ENCODE measurements at places on chromosomes 7 and 10.
A peak's percentile ranks its signal among the peaks of the same experiment; 100 is the strongest.

DNA sequence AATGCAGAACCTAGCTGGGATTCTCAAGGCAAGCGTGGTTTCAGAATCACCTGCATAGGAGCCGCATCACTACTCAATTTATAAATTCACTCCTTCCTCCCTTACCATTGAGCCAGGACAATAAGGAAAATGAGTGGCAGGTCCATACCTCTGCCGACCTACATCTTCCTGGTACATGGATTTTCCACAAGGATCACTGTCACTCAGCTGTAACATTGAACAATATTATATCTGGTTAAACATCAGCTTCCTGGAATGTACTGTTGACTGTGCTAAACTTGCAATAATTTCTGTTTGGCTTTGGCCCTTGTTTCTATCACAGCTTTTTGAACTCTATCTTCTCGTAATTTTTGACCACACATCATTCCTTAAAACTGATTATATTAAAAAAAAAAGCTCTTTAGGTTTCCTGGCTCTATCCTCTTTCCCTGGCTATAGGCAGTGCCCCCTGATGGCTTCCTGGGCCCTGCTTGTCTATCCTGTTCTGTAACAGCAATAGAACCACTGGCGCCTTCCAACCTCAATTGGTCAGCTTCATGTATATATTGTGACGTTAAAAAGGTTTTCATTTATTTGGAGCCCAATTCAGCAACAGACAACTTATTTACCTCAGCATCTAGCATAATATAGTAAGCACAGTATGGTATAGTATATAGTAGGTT is 59.2 kb downstream of the RNLS start:
- DNase-seq = no peak

- no peak for DNase-seq
These were observed 86.6 kb upstream of the MACROH2A2 start for GRCh38 chr10:69965919-69966662.

- DNase-seq = peak; percentile 39
These were observed at the start of gene OGDHL for GRCh38 chr10:49761789-49762565. Gene OGDHL (minus strand): TSS chr10:49762323. CDS start chr10:49758592, 3,731 bp downstream.

- DNase-seq = no peak
These were observed 31.1 kb downstream of the SKIDA1 start for GRCh38 chr10:21494191-21495001.

GRCh38 chr7:37256631-37257030 is 192.0 kb downstream of the ELMO1 start:
- no peak for DNase-seq

DNA sequence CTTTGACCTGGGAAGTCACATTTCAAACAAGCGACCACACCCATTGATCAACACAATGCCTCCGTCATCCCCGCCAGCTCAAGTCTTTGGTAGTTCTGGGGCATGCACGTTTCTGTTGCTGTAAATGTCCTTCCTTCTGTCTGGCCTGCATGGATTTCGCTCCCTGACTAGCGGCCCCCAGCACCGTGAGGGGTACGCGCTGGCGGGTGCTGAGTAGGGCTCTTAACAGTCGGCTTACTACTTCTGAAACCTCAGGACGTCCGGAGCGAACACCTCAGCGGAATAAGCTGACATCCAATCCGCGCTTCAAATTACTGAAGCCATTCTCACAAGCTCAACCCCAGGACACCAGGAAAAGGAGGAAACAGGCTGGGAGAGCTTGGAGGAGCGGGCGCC is 505 bp downstream of the NUDCD3 start:
- peak; percentile 2 for DNase-seq

GRCh38 chr7:29194594-29195427 is at the start of gene CHN2:
Gene CHN2 (plus strand): TSS chr7:29194775.
- DNase-seq = no peak

DNA sequence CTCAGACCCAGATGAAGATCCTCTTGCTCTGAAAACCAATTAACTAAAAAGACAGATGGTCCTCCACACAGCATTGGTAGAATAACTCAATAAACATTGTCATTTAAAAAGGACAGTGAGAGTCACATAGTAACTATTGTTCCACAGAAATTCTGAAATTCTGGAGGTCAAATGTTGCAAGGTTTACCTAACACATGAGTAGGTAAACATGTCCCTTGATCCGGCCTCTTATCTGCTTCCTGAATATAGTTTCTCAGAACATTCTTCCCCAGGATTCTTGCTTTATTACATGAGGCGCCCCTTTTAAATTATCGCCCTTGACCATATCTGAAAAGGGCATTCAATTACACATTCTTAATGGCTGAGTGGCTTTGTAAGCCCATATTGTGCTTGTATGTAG is 270.7 kb downstream of the SEMA3D start:
- no peak for DNase-seq

GRCh38 chr7:314853-315252 is 24.9 kb downstream of the FOXL3 start:
- DNase-seq = no peak

DNA sequence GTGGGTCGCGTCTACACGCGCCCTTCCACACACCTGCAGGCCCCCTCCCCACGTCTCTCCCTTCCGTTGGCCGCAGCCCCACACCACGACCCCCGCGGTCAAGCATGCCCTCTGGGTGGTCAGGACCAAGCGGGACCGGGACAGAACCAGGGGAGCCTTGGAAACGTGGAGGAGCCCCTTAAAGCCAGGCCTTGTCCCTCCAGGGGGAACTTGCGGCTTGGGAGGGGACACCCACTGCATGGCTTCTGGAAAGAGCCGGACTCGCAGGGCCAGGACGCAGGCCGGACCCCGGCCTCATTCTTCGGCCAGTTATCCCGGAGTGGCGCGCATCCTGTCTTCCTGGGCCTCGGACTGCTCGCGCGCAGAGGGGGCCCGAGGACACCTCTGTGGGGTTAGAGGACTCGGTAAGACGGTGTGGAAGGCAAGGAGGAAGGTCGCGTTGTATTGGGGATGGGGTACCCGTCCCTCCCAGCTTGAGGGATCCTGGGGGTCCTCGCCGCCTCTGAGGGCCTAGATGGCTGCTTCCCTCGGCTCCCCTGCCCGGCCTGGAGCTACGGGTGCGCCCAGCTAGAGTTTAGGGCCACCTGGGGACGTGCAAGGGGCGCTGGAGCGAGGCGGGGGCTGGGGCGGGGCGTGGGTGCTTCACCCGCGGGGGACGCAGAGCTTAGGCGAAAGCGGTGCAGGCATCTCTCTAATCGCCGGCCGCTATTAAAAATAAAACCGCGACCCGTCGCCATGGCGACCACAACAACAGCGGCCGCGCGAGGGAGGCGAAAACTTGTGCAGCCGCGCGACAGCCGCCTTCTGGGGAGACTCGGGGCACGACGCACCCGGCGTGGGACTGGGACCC is 1.8 kb upstream of the PDGFA start:
- DNase-seq = no peak

GRCh38 chr7:134284952-134285351 is 31.8 kb downstream of the SLC35B4 start:
- no peak for DNase-seq

- DNase-seq = no peak
These were observed 6.1 kb upstream of the GSDME start for GRCh38 chr7:24763303-24763901.

DNA sequence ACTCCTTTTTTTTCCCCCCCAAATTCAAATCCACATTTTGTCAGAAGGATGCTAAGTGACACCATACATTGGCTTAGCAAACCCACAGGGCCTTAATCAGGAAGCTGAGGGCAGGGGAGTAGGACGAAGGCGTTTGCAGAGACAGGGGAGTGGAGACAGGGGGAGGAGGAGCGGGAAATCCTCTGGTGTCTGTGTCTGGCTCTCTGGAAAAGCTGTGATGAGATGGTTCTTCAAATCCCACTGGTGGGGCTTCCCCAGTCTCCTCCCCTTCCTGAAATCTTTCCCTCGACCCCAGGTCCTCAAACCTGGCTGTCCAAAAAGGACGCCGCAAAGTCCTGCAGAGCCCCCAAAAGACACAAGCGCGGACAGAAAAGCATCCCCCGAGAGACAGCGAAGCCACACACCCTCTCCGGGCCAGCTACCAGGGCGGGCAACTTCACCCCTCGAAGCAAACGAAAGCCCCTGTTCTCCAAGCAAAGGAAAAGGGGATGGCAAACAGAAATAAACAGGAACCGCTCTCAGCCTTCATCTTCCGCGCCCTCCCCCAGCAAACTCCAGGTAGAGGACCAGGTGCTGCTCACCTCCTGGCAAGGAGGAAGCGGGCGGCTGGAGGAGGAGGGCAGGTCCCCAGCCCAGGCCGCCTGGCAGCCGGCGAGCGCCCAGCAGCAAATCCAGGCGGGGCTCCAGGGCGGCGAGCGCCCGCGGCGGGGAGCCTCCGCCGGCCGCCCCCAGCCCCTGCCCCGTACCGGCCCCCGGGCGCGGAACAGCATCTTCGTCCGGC is 520 bp downstream of the ELAPOR2 start:
- DNase-seq = no peak

- DNase-seq = peak; percentile 3
These were observed 649 bp downstream of the IDE start for GRCh38 chr10:92573091-92573797.

GRCh38 chr7:27198871-27199801 is 755 bp downstream of the HOXA13 start:
- DNase-seq = no peak

DNA sequence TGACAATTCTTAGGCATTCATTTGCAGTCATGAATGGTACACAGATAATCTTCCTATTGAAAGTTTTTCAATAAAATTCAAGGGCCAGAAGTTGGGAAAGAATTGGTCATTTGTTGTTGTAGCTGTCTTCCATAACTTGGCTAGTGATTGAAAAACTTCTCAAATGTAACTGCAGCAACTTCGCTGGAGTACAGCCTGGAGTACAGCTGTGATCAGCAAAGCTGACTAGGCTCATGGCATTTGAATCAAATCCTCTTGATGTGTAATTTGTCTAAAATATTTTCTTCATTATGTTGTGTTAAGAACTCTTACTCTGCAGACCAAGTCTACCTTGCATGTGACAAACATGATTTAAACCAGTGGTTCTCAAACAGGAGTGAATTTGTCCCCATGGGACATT is 226.5 kb upstream of the STEAP1 start:
- DNase-seq = no peak

DNA sequence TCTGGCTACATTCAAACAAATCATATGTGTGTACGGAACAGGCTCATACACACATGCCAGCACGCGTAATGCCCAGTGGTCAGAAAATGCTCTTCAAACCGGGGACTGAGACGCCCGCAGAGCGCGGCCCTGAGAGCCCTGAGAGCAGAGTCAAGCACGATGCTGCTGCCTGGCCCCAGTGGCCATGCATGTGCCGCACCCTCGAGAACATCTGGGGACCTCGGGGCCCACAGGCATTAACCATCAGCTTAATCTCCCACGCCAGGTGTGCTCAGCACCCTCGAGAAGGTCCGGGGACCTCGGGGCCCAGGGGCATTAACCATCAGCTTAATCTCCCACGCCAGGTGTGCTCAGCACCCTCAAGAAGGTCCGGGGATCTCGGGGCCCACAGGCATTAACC is 163.1 kb downstream of the PTPRN2 start:
- no peak for DNase-seq

GRCh38 chr7:132262160-132262470 is 314.2 kb downstream of the PLXNA4 start:
- no peak for DNase-seq

DNA sequence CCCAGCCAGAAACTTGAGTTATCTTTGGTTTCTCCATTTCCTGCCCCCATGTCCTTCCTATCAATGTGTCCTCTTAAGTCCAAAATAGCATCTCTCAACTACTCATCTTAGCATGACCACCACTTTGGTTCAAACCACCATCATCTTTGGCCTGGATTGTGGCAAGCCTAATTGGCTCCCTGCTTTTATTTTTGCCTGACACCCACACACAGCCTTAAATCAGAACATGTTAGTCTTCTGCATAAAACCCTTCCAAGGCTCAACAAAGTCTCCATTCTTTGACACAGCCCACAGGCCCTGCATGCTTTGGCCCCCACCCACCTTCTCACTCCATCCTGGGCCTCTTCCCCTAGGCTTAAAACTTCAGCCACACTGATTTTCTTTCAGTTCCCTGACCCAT is 2.0 kb upstream of the TSPAN14 start:
- DNase-seq = no peak

DNA sequence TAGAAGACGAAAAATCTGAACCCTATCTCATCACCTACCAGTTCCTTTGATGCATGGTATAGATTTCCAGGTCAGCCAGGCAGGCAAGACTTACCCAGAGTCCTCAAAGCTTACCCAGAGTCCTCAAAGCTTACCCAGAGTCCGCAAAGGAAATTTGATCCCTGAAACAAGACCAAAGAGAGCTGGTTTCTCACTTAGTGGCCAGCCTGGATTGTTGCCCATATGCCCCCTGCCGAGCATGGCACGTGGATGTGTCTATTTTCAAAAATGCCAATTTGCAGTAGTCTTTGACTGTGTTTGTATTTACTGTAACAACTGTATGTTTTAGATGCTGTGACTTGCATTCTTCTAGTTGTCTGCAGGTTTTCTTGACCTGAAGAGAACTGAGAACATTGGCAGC is 120.2 kb upstream of the STARD3NL start:
- no peak for DNase-seq

- no peak for DNase-seq
These were observed 48.4 kb downstream of the MDFIC start for GRCh38 chr7:114970308-114970707.

DNA sequence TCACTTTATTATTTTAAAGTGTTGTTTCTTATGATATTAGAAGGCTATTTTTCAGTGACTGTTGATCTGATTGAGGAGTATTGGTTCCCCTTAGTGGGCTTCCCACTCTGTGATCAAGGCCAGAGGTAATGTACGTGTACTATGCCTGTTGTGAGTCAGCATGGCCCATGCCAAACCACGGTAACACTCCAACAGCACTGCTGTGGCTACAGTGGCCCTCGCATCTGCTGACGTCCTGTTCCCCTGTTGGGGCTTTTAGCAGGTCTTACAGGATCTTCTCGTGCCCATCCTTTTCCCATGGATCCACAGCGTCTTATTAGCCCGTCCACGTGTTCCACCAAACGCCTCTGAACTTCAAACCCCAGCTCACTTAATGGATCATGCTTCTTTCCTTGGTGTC is 964.6 kb upstream of the CELF2 start:
- no peak for DNase-seq

- DNase-seq = no peak
These were observed 31.1 kb downstream of the NRBF2 start for GRCh38 chr10:63164166-63164623.

DNA sequence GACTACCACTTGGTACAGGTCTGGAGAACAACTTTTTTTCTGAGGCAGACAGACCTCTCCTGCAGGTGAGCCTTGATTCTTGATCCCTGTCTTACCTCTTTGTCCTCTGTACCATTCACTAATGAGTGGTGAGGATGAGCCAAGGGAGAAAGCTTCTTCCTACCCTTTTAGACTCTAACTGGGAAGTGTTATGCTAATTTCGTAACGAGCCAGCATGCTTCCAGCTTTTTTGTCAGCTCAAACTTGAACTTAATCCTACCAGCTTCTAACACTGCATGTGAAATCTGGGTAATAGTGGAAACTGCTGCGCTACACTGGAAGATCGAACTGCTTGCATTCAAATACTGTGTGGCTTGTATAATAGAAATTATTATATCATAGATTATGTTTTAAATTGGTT is 87.0 kb downstream of the NEUROD6 start:
- DNase-seq = no peak

DNA sequence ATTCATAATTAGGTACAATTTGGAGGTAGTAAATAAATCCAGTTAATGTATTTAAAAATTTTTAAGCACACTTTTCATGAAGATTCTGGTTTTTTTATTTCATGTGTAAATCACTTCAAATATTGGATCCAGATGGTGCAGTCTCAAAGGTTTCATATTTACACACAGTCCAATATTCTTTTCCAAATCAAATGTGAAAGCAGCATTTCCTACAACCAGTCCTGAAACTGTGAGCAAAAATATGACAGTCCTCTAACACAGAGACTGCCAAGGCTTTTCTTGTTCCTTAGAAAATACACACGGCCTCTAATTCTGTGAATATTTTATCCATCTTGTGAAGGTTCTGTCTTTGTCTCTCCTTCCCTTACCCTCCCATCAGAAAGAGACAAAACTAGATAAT is 645.9 kb downstream of the ARL4A start:
- DNase-seq = no peak
